ENCODE measurements at places on chromosomes 16 and 17. TPM values are rescaled to one million over a fixed set of nuclear protein-coding genes. Genes with fewer than 3 reads are reported as not detected.

Gene SLC2A4
- polyA plus RNA-seq: 2.8 TPM

Gene ARL5C
- not detected for polyA plus RNA-seq

- DNase-seq: no peak
Observed at GRCh38 chr17:19991252-19991885, 13.7 kb upstream of the AKAP10 start.

GRCh38 chr16:87404764-87405625 lies 12.9 kb downstream of the MAP1LC3B start:
- no peak for DNase-seq

- DNase-seq: no peak
Observed at GRCh38 chr16:80065541-80065940, 465.0 kb upstream of the MAF start.

- DNase-seq: no peak
Observed at GRCh38 chr16:85591381-85591780, 21.7 kb upstream of the GSE1 start.

GRCh38 chr17:57987581-57988300 lies at the start of gene VEZF1:
TSS of gene VEZF1 (minus strand) at chr17:57988254. CDS start at chr17:57988111, 143 bp downstream.
- DNase-seq: peak; percentile 90

GRCh38 chr16:4603624-4604170 lies 11.0 kb downstream of the UBALD1 start:
- no peak for DNase-seq

- DNase-seq: no peak
Observed at GRCh38 chr16:78271981-78272380, 172.5 kb downstream of the WWOX start.

DNA sequence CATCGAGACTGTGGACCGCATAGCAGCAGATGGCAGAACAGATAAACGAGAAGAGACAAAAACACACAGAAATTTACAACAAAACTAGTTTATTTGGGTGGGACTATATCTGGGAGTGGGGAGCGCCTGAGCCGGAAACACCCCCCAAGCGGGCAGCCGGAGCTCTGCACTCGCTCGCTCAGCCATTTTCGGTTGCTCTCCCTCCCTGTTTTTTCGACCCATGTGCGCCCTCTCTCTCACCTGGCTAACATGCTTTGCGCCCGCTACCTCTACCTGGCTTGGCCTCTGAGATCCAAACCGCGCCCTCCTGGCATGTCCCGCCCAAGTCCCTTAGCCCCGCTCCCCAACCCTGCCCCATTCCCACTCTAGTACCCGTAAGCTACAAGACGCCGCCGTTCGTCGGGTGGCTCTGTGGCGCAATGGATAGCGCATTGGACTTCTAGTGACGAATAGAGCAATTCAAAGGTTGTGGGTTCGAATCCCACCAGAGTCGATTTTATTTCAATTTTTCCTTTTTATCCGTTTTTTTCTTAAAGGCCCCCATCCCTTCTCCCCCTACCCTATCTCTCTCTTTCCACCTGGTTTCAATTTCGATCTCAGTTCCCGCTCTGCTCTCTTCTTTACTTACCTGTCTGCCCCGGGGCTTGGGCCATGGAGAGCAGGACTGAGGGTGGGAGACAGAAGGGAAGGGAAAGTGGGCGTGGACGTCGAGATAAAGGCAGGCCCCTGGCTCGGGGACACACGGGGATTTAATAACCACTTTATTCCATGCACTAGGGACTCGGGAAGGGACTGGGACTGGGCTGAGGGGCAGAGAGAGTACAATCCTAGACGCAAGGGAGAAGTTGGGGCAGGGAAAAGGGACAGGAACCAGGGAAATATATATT lies 2.4 kb upstream of the ALOXE3 start:
- peak; percentile 60 for DNase-seq

GRCh38 chr17:72125742-72126141 lies 4.9 kb downstream of the SOX9 start:
- no peak for DNase-seq

Measured in kidney (tissue), 22 donors.